ENCODE measurements at places on chromosomes 7 and 10.

DNA sequence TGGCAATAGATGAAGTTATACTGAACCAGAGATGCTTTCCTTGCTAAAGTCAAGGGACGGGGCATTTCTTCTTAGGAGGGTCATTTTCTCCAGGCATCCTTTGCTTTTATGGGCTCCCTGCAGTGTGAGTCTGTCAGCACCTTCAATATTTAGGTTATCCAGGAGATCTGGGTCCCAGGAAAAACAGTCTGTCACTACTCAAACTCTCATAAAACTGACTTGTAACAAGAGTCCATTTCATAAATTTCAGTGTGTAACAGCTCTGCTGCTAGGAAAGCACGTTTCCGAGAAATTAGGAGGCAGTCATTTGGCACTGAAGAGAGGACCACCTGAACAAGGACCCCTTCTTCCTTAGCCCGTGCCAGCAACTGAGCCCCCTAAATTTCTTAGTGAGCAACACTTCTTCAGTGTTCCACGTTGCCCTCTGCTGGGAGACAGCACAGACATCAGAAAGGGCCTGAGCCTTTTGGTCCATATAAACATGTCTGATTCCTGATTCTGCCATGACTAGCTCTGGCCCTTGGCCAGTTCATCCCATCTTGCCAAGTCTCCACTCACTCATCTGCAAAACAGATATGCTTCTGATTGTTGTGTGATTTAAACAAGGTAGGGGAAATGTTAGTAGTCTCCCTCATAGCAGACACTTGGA, 7.2 kb downstream of the GCC1 start:
- DNase-seq = no peak

GRCh38 chr7:66258409-66258808, 53.3 kb downstream of the TPST1 start:
- DNase-seq = no peak

DNA sequence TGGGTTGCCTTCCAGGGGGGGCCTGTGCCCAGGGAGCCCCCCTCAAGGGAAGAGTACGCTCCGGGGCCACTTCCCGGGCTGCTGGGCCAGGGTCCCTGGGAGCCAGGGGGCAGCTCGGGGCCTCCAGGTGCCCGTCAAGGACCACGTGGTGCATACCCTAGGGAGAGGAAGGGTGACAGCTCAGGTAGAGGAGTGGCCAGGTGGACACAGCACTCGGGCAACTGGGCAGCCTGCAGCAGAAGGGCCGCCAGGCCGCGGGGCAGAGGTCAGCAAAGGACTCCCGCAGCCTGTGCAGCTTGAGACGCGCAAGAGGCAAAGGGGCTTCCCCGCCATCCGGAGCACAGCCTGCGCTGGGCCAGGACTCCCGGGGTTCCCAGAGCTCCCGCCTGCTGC, 26.4 kb downstream of the AP5Z1 start:
- no peak for DNase-seq

GRCh38 chr10:46277840-46278239, 9.0 kb upstream of the ANTXRL start:
- DNase-seq = no peak

GRCh38 chr10:126468876-126469643, 80.8 kb upstream of the ADAM12 start:
- no peak for DNase-seq

- no peak for DNase-seq
These were observed 4.8 kb downstream of the ELOVL3 start for GRCh38 chr10:102230861-102231356.

DNA sequence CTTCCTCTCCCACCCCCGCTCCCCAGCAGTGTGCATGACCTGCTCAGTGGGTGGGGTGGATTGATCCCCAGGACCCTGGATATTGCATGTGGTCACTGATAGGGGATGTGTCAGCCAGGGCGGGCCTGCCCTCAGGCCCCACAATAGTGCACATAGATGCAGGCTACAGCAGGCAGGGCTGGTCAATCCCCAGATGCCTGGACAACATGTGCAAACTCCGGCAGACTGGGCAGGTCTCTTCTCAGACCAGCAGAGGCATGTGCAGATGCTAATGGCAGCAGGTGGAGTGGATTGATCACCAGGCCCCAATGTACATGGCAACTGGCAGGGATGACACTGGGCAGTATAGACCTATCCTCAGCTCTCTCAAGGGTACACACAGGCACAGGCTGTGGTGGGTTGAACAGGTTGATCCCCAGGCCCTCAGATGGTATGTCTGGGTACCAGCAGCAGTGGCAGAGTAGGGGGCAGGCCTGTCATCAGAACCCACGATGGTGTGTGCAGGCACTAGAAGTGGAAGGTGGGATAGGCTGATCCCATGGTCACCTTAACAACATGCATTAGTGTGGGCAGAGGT, 98.6 kb downstream of the LANCL2 start:
- DNase-seq = no peak

DNA sequence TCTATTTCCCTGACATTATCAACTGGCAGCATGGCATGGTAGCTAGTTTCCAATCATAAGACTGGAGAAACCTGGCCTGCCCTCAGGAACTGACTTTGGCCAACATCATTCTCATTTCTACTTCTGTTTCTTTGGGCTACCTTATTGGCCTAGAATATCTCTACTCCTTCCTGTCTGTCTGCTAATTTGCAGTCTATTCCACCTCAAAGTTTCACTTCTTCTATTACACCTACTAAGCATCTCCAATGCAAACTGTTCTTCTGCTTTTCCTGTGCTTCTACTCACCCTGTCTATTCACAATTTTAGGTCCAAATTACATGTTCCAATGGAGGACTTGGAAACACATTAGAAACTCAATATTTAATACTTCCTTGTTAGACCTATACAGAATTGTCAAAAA, 65.6 kb downstream of the ZNF503 start:
- no peak for DNase-seq

DNA sequence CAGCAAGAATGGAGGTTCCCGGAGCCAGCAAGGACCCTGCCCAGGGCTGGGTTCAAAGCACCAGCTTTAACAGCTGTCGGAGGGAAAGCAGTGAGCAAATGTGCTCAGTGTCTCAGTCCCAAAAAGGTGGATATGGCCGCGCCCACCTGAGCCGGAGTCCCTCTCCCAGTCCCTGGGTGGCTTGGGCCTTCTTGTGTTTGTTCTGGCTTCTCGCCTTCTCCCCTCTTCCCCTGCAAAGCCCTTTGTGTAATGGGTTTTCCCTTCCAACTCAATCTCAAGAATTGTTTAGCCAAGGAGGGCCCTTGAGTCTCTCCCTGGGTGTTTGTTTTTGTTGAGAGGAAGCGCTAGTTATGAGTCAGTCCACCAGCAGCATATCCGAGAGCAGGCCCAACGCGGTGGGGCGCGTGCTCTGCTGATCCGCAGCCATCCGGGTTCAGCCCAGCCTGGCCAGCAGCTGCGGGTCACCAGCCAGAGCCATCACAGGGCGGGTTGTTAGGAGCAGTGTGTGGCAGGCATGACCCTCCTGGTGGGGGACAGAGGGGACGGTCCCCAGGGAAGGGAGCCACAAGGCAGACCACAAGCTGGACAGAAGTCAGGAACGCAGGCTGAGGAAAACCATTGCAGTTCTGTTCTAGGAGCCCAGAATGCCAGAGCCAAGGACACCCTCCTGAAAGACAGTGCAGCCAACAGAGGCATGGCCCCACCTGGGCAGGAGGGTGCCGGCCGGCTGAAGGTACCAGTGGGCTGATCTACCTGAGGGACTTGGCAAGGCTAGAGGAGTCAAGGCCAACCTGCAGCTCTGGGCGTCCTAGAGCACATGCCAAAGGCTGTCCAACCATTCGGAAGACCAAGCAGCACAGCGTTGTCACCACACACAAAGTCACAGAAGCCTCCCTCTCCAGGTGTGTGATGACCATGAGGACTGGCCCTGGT, 21.3 kb downstream of the CALML3 start:
- DNase-seq = no peak

DNA sequence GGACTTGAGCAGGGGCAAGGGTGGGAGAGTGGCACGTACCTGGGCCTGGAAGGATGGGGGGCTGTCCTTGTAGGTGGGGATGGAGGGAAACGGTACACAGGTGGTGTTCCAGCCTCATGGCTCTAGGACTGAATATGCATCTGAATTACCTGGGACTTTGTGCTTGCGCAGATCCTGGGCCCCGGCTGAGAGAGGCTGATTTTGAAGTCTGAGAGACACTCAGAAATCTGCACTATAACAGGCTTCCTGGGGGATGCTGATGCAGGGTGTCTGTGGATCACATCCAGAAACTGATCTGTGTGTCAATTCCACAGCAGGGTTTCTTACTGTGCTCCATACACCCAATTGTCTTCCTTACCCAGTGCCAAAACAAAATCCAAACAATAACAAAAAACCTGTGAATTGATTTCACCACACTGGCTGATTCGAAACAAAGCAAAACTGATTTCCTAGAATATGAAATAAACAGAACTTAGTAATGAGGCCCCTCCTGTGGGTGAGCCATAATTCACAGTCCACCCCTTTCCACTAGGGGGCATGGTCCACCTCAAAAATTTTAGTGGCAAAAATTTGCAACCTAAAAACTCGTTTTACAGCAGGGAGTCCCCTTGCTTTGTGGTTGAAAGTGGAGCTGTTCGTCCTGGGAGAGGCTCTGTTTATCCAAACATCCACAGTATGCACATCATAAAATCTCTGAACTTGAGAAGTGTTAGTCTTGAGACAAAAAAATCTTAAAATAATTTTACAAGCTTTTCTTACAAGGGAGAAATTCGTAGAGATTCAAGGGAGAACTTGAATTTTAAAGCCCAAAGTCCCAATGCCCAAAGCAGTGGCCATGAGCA, 32.0 kb upstream of the PLEKHA1 start:
- DNase-seq = peak; percentile 9

GRCh38 chr10:46528171-46528671, 28.2 kb downstream of the GPRIN2 start:
- DNase-seq = no peak

DNA sequence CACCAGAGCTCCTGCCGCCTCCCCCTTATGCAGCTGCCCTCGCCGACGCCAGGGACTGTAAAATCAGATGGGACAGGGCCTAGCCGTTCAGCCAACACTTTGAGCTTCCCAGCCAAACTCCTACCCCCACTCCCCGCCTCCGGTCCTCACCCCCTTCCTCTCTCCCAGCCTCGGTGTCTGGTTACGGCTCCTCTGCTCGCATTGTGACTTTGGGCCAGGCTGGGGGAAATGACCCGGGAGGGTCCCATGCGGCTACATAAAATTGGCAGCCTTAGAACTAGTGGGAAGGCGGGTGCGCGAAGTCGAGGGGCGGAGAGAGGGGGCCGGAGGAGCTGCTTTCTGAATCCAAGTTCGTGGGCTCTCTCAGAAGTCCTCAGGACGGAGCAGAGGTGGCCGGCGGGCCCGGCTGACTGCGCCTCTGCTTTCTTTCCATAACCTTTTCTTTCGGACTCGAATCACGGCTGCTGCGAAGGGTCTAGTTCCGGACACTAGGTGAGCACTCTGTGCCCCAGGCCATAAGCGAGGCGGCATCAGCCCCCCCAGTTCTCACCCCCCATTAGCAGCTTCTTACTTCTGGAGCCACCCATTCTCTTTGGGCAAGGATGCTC, at the start of gene KAZALD1:
KAZALD1 (plus strand) TSS at position 366 of the 608 bp plus-strand sequence. CDS start 604 bp downstream, outside the sequence.
- no peak for DNase-seq

DNA sequence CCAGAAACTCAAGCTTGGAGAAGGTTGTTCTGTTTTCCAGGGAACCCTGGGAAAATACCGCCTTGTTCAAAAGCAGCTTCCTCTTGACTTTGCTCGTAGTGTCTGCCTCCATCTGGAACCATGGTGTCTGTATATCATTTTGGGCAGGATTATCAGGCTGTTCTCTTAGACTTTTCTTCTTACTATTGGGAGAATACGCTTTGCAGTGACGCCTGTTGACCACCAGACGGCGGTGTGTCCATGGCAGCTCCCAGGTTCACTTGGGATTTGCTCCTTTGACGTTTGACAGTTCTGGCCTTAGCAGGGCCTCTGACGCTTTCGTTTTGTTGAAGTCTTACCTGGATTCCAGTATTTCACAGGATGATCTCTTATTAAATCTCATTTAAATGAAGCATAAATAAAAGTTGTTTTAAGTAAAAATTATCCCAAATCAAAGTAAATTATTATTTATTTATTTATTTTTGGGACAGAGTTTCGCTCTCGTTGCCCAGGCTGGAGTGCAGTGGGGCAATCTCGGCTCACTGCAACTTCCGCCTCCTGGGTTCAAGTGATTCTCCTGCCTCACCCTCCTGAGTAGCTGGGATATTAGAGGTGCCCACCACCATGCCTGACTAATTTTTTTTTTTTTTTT, 41.8 kb upstream of the GJD4 start:
- DNase-seq = peak; percentile 69

GRCh38 chr10:49071160-49071761, 44.1 kb downstream of the VSTM4 start:
- no peak for DNase-seq

DNA sequence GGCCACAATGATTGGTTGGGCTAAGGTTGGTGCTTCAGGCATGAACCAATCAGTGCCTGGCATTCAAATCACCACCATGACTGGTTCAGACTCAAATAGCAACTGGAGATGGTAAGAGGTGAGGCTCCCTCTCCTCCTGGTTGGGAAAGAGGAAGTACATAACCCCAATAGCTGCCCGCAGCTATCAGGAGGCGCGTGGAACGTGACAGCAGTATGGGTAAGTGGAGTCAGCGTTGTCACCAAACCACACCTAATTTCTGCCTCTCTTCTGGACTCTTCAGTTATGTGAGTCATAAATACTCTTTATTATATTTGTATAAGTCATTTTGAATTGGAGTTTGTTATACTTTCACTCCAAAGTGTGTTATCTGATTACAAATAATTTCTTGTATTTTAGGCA, 17.9 kb upstream of the ITGA8 start:
- DNase-seq = no peak

- no peak for DNase-seq
These were observed 102.9 kb downstream of the MPP7 start for GRCh38 chr10:28199941-28200340.

DNA sequence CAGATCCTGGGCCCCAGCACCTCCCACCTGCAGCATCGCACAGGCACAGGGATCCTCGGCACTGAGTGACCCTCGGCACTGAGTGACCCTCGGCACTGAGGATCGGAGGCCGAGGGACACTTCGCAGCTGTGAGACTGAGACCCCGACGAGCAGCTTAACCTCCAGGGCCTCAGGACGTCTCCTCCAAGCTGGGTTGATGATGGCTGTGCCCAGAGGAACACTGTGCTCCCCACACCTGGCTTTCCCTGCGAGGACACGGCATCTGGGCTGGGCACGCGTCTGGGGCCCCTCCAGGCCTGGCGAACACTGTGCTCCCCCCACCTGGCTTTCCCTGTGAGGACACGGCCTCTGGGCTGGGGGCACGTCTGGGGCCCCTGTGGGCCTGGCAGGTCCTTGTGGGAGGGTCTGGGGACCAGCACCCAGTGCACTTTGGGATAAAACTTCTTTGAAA, 158.3 kb upstream of the PPP2R2D start:
- DNase-seq = no peak

- DNase-seq = no peak
These were observed 156.1 kb upstream of the PLXDC2 start for GRCh38 chr10:19659920-19660655.
